Choroid plexus epithelial cell (primary cell): ENCODE measurements at places on chromosomes 1 and 21.

- DNase-seq: peak; percentile 4
Observed at GRCh38 chr1:169784102-169784501, 10.6 kb downstream of the METTL18 start.

DNA sequence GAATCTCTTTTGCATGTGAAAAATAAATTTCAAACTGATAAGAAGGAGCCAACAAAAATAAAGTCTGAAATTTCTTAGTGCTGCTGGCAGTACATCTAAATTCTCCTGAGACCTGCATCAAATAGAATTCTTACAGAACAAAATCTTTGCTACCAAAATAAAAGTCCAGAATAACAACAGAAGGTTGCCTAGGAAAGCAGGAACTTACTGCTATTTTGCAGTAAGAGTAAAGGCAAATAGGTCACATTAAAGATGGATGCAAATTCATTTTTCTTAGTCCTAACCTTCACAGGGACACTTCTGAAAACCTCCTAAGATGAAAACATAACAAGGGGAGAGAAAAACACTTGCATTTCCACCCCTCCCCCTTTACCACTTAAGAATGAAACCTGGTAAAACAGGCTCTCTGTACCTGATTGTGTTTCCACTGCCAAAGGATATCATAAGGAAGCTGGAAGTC, 59.0 kb downstream of the RUSC1 start:
- DNase-seq: peak; percentile 93

DNA sequence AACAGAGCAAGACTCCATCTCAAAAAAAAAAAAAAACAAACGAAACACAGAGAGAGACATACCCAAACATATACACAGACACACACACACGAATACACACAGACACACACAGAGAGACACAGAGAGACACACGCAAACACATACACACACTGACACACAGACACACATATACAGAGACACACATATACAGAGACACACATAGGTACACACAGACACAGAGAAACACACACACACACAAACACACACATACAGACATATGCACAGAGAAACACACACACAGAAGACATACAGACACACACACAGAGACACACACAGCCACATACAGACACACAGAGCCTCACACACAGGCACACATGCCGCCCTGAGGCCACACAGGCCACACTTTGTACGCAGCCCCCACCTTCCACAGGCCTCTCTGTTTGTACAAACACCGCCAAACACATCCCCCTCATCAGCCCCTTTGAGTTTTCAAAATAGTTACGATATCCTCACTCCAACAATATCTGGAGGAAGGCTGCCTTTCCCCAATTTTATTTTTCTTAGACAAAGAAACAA, 57.5 kb upstream of the ABCG1 start:
- no peak for DNase-seq

DNA sequence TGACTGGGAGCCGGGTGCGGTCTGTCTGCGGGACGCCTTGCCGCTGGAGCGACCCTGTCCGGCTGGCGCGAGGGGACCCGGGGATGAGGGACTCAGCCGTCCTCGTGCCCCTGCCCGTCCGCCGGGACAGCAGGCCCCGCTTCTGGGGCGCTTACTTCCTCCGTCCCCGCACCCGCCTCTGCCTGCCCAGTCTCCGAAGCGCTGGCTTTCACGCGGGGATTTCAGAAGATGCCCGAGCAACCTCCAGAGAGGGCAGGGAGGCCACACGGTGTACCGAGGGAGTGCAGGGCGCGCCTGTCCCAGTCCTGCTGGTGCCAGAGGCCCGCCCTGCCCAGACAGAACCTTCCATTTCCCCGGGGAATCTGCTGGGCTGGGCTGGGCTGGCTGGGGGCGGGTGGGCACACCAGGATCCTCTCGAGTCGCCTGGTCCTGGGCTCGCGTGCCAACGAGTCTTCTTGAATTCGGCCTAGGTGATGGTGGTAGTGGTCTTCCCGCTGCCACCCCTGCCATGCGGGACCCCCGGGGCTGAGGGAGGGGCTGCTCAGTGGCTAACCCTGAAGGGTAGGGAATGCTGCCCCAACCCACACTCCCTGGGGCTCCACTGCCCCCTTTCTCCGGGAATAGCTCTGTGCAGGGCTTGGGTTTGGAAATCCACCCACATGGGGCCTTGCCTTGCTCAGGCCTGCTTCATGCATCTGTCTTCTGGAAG, 2.5 kb upstream of the TRPM2 start:
- no peak for DNase-seq

- DNase-seq: no peak
Observed at GRCh38 chr21:37193006-37193405, 74.1 kb downstream of the VPS26C start.

DNA sequence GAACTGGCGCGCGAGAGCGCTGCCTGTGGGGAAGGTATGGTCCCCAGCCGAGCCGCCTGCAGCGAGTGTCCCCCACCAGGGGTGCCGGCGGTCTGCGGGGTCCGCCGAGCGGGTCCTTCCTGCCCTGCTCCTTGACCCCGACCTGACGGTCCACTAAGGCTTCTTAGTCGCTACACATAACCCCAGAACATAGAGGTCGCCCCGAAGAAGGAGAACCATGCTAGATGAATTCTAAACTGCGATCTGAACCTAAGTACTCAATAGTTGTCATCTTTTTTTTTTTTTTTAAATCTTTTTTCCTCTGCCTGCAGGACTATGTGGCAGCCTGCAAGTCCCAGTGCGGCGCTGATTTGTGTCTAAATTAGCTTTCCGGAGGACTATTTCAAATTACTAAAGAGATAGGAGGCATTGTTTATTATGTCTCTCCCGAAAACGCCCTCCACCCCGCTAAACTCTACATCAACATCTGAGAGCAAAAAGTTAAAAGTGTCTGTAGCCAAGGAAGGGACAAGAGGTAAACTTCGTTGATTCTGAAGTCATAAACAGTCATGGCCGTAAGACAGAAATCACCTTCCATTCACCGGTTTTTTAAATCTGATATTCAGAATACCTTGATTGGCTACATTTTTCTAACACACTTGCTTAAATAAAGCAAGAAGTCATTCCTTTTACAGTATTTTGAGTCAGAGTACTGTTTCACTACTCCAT, 476 bp downstream of the AXDND1 start:
- DNase-seq: peak; percentile 34

DNA sequence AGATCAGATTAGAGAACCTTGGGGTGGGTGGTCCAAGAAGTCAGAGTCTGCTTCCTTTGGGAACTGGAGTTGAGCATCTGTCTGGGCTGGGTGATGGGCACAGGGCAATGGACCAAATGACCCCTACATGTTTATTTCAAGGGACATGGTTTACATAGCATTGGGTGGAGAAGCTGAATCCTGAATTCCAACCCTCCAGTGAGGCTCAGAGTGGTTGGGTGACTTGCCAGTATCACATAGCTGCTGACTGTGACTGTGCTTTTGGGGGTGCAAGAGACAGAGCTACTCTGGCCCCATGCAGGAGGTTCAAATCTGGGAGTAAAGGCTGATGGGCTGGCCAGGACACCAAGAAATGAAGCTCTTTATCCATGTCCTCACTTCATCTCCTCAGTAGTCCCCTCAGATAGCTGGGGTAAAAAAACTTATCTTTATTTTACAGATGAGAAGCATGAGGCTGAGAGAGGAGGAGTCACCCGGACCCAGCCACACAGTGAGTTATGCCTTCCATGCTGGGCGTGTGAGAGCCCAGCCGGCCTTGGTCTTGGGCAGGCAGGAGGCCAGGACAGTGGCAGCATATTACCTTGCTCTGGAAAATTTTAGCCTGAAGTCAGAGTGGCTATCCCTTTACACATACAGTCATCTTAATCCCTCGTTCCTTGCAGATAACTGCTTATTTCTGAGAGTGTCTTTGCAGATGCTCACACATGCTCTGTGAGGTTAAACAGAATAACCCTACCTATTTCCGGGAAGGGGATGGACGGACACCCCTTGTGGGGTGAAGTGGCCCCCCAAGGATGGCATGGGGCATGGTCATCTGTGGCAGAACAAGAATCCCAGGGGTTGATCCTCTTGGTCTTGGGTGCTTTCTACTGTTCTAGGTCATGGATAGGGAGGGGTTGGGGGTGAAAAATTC, 2.8 kb upstream of the SERINC2 start:
- DNase-seq: no peak

GRCh38 chr1:72064196-72065075, 217.9 kb downstream of the NEGR1 start:
- DNase-seq: no peak

DNA sequence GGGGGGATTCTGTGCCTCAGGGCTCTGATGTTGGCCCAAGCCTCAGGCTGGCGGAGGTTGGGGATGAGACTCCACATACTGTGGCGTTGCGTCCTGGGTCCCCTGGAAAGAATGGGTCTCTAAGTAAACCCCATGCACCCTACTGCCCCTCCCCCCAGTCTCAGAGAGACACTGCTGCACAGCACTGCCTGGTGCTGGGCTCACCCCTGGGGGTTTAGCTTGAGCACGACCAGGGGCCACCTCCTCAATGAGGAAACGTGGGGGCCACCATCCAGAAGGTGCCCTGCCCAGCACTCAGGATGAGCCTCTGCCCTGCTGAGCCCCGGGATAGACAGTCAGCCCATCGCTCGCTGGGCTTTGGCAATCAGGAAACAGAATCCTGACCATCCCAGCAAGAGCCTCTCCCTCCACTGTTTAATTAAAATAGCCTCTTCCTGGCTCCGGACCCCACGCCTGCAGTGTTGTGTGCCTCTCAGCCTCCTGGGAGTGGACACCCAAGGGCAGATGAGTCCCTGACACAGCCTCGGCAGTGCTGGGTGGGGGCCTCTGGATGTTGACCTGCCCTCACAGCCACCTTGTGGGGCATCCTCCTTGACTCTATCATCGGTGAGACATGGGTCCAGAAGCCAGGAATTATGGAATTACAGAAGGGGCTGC, 3.5 kb upstream of the KRTAP10-4 start:
- no peak for DNase-seq

- peak; percentile 22 for DNase-seq
Observed at GRCh38 chr21:38261851-38262250, 5.1 kb downstream of the KCNJ15 start.

DNA sequence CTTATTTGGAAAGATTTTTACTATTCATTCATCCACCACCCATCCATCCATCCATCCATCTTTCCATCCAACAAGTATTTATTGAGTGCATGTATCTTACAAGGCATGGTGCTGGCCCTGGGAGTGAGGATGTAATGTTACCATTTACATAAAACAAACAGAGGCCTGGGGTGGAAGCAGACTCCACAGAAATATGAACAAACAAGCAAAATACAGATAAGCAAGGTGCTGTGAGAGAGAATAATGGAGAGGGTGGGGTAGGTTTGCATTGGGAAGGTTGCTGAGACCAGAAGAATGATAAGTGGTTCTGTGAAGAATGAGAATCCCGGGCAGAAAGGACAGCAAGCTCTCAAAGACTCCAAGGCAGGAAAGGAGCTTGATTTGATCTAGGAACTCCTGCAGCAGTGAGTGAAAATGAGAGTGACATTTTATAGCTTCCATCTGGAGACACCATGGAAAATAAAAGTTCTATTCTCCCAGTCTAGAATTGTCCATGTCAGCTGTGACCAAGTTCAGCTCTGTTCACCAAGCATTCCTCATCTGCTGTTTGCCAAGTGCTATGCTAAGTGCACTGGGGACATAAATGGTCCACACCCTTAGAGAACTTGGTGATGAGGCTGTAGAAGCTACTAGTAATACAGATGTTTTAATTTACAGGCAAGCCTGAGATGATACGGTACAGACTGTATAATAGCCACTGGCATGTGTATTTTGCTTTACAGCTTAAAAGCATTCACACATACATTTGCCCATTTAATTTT, 75.3 kb downstream of the PEX14 start:
- DNase-seq: no peak

DNA sequence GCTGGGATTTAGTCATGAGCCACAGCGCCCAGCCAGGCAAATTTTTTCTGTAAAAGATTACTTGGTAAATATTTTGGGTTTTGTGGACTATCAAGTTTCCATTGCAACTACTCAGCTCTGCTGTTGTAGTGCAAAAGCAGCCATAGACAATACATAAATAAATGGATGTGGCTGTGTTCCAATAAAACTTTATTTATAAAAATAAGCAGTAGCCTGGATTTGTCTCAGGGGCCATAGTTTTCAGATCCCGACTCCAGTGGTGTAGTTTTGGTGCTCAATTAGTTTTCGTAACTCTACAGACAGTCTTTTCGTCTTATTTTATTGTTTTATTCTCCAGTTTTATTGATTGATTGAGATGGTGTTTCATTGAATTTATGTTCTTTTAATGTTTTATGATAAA, 80.1 kb upstream of the IVNS1ABP start:
- no peak for DNase-seq

DNA sequence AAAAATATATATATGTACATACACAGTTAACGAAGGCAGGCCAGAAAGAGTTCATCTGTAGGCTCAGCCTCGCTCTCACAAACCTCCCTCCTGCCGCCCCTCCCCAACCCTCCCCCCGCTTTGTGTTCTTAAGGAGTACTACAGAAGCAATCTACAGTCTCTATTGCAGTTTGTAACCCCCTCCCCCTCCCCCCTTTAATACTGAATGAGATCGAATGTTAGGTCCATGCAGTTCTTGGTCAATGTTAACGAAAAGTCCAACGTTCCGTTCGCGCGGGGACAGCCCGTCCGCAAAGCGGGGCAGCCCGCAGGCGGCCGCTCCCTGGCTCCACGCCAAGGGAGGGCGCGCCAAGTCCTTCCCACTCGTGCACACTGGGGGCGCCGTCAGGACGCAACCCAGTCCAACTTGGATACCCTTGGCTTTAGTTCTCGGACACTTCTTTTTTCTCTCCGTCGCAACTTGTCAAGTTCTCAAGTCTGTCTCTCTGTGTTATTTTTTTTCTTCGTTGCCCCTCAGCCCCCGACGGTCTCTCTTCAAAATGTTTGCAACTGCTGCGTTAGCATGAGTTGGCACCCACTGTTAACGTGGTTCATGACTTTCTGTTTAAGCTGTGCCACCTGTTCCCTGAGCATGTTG, 2.2 kb downstream of the JUN start:
- DNase-seq: peak; percentile 80

GRCh38 chr1:58893257-58893869, 109.5 kb upstream of the JUN start:
- DNase-seq: peak; percentile 38

GRCh38 chr1:101219924-101220870, 16.6 kb upstream of the S1PR1 start:
- DNase-seq: peak; percentile 21

DNA sequence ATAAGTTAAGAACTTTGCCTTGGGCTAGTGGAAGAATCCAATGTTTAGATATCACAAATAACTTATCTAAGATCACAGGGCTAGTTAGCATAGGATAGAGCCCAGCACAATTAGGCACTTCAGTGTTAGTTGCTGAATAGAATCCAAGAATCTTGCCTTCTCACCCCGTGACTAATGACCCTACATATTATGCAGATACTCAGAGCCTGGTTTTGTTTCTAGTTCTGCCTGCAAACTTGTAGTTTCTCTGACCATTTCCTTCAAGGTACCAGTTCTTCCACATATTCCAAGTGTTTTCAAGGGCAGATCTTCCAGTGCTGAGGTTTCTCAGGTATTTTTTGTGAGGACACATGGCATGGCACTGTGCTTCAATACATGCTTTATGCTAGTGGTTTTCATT, 239.3 kb downstream of the KCNK2 start:
- no peak for DNase-seq
